ENCODE measurements at places on chromosomes 5 and 9.

DNA sequence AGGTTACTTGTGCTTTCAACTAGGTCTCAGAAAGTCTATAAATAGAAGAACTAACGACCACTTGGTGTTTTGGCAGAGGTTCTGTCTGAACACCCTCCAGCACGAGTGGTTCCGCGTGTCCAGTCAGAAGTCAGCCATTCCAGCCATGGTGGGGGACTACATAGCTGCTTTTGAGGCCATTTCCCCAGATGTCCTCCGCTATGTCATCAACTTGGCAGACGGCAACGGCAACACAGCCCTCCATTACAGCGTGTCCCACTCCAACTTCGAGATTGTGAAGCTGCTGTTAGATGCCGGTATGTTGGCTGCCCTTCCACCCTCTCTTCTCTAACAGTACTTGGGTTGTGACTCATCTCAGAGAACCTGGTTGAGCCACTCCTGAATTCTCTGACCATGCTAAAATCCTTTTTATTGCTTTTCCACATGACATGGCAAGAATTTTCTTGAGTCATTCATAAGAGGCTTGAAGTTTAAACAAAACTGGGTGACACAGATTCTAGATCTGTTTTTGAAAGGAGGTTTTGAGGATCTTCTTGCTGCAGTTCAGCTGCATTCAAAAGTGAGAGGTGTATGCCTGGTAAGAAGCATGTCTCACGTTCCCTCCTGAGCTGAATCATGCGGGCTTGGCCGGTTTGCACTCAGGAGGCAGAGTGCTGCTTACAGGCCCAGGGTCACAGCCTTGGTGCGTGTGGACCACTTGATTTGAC is 103.1 kb upstream of the DMRT1 start:
- DNase-seq, result no peak

- DNase-seq, result no peak
Observed at GRCh38 chr9:135134268-135135022, 47.0 kb downstream of the OLFM1 start.

GRCh38 chr9:74556685-74557084 is 59.5 kb downstream of the RORB start:
- DNase-seq, result no peak

DNA sequence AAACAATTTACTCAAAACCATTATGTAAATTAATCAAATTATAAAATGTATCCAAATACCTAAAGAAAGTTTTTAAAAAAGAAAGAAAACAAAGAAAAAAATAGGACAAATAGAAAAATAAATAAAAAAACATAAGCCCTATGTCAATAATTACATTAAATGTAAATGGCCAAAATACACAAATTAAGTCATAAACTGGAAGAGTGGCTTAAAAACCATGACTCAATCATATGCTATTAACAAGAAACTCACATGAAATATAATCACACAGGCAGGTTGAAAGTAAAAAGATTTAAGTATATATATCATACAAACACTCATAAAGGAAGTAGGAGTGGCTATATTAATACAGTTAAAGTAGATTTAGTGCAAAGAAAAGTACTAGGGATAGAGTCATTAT is 95.3 kb downstream of the PRELID2 start:
- no peak for DNase-seq

- no peak for DNase-seq
Observed at GRCh38 chr9:35313916-35314315, 152.1 kb downstream of the UNC13B start.

GRCh38 chr9:120071760-120072159 is 508.2 kb downstream of the CDK5RAP2 start:
- DNase-seq, result no peak

DNA sequence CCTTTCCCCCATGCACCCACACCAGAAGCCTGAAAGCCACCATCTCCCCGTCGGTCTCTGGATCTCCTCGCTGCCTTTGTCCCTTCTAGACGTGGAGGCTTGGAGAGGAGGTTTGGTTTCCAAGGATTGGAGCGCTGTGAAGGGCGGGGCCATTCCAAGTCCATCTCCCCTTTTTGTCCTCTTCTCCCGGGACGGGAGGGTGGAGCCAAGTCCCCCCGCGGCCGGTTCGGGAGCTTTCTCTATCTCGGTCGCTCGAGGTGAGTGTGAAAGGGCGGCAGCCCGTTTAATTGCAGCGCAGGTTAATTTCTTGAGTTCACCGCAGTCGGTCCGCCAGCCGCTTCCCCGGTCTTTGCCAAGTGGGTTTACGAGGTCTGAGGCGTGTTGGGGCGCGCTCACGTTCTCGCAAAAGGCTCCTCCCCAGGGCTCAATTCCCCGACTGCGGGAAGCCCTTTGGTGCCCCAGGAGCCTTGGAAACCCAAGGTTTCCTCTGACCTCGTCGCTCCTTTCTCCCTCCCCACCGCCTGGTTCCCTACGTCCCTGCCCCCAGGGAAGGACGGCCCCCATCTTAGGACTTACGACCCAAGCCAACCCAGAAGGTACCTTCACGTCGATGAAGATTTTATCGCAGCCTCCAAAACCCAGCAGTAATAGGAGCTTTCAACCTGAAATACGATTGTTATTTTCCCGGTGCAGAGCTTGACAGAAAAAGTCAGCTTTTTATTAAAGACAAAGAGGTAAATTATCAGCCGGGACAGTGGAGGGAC is 2.8 kb upstream of the ZNF462 start:
- DNase-seq, result no peak

DNA sequence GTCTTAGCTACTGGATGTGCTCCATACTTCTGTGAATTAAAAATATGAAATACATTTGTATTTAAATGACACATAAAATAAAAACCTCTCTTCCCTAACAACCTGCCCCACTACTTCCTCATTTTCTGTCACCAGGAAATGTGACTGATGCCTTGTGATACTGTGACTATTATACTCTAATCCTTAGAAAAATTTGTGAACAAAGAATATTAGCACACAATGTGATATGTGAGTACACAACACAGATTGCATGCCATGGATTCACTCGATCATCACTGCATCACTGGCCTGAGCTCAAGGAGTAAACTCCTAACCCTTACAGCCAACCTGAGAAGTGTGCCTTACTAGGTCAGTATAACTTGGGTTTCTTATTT is 281.0 kb downstream of the EFNA5 start:
- DNase-seq, result peak; percentile 40

- DNase-seq, result no peak
Observed at GRCh38 chr5:139271201-139272027, 22.1 kb upstream of the MATR3 start.

- DNase-seq, result no peak
Observed at GRCh38 chr5:148162038-148162437, 6.3 kb upstream of the SPINK14 start.

GRCh38 chr9:3762076-3762475 is 236.3 kb upstream of the RFX3 start:
- no peak for DNase-seq

DNA sequence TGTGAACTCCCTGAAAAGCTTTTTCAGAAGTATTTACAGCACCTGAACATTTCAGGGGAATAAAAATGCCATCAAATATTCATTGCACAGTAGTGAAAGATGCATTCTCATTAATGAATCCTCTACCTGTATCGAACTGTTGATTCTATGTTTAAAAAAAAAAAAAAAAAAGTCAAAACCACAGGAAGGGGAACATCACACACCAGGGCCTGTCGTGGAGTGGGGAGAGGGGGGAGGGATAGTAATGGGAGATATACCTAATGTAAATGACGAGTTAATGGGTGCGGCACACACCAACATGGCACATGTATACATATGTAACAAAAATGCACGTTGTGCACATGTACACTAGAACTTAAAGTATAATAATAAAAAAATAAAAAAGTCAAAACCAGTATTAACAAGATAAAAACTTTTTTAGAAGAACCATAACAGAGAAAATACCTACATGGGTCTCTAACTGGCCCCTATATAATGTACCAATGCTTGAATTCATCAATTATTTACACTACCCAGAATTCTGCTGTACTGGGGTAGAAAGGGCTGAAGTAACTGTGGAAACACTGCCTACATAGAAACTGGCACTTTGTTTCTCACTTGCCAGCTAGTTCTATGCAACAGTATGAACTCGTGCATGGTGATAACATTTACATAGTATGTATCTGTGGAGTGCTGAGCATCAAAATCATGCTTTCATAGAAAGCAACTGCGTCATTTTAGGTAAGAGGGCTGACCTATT is 48.9 kb downstream of the GNAQ start:
- DNase-seq, result no peak

- no peak for DNase-seq
Observed at GRCh38 chr9:68489646-68490045, 51.0 kb downstream of the TMEM252 start.

- no peak for DNase-seq
Observed at GRCh38 chr9:20271723-20272122, 350.6 kb downstream of the MLLT3 start.

DNA sequence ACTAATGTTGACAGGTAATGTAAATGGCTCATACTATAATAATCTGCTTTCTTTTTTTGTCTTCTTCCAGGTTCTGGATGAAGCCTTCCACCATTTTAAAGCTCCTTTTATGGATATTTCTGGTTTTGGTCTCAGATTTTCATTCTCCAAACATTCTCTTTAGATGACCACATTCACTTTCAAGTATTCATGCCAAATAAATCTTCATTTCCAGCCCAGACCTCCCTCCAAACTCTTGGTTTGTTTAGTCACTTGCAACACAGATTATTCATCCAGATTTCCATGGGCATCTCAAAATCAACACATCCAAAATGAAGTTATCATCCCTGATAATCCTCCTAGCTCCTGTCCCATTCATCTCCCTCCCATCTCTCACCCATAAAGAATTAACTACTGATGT is 40.3 kb upstream of the SVEP1 start:
- no peak for DNase-seq
